G401 (cell line): ENCODE measurements at places on chromosomes 1 and 21.
A peak's percentile ranks its signal among the peaks of the same experiment; 100 is the strongest.

- DNase-seq, result no peak
These were observed 15.2 kb downstream of the ITPKB start for GRCh38 chr1:226723657-226724532.

- no peak for DNase-seq
These were observed 4.1 kb downstream of the SH3BP5L start for GRCh38 chr1:248821641-248822040.

DNA sequence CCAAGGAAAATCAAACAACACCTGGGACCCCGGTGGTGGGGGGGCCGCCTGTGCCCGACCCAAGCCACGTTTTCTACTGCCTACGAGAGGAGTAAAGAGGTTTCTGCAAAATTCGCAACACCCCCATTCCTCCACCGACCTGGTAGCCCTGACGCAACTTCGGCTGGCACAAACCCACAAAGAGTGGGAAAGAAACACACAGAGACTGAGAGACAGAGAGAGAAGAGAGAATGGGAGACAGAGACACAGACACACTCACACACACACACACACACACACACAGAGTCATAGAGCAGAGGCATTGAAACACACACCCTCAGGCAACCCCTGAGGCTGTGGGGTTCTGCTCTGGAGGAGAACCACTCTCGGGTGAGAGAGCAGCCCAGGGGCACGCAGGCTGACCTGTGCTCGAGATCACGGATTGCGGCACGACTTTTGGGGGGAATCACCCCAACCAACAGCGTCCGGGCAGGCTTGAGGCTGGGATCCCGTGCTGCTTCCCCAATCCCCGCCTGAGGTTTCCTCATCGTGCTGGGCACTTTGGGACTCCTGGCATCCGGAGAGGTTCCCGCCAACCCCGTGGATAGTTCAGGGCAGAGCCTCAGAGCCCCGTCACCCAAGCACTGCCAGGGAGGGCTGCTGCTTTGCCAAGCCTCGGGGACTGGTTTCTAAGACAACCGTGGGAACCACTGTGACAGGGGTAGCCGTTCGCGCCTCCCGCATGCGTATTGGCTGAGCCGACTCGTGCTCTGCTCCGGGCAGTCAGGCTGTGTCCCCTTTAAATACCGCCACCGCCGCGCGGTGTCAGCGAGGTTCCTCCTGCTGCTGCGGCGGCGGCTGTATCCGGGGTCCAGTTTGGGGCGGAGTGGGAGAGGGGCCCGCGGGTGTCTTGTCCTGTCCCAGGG lies 682.4 kb upstream of the TPTE start:
- no peak for DNase-seq

DNA sequence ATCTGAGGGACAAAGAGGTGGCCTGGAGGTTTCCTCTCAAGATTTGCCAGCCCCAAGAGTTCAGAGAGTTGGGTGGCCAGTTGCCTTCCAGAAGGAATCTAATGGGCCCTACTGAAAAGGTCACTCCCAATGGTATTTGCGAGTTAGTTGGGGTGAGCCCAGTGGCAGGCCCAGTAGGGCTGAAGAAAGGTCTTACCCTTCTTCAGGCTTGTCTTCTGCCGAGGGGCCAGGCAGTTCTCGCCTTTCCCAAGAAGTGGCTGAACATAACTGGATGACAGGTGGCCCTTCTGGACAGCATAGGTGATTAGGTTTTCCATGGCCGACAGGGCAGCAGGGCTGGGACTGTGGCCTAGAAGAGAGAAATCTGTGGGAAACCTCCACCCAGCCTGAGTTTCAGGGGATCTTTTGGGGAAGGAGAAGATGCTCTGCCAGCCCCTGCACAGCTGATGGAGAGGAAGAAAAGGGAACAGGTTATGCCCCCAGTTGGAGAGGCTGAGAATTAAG lies 7.2 kb downstream of the PGLYRP4 start:
- no peak for DNase-seq

GRCh38 chr1:75132812-75133619 lies 1.2 kb upstream of the LHX8 start:
- no peak for DNase-seq

GRCh38 chr1:167955915-167956314 lies 19.0 kb upstream of the MPC2 start:
- DNase-seq, result no peak

- DNase-seq, result no peak
These were observed 63.2 kb downstream of the WNT9A start for GRCh38 chr1:227884370-227885134.

GRCh38 chr21:45135122-45135521 lies 60.7 kb downstream of the ADARB1 start:
- peak; percentile 48 for DNase-seq

DNA sequence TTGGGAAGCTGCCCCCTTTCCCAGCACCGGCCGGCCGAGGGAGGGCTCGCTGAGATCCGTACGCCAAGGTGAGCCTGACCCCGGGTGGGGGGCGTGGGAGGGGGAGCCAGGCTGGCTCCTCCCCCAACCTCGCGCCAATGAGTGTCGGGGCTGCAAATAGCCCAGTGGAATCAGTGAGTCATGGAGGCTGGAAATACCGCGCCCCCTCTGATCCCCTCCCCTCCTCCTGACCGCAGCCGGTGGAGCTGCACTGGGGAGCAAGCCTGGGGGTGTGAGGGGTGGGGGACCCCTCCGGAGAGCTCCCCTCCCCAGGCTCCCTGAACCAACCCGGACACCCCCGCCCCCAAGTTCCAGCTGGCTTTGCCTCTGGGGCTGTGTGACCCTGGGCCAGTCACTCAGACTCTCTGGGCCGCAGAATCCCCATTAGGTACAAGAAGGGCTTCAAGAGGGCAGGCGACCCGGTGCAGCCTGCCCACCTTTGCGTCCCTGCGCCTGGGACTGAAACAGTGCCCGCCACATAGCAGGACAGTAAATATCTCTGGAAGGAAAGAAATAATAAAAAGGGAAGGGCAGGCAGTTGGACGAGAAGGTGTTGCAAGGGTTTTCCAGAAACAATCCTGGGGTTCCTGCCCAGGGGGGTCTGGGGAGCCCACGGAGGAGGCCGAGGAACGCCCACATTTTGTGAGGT lies 4.5 kb downstream of the HSPB7 start:
- peak; percentile 20 for DNase-seq

GRCh38 chr1:30145723-30146303 lies 577.6 kb downstream of the MATN1 start:
- no peak for DNase-seq

DNA sequence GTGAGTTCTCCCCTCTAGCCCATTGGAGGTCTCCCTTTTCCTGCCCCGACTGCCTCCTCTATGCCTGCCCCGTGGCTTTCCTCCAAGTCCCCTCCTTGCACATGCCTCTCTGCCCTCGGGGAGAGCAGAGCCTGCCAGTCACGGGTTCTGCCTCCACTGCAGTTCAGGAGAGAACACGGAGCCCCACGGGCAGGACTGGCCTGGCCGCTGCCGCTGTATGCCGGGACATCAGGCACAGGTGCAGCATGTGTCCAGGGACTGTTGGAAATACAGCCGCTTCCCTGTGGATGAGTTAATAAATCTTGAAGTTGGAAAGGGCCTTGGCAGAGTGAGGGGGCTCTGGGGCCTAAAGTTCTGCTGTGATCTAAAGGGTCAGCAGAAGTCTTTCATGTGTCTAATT lies 676.6 kb downstream of the MATN1 start:
- DNase-seq, result no peak

DNA sequence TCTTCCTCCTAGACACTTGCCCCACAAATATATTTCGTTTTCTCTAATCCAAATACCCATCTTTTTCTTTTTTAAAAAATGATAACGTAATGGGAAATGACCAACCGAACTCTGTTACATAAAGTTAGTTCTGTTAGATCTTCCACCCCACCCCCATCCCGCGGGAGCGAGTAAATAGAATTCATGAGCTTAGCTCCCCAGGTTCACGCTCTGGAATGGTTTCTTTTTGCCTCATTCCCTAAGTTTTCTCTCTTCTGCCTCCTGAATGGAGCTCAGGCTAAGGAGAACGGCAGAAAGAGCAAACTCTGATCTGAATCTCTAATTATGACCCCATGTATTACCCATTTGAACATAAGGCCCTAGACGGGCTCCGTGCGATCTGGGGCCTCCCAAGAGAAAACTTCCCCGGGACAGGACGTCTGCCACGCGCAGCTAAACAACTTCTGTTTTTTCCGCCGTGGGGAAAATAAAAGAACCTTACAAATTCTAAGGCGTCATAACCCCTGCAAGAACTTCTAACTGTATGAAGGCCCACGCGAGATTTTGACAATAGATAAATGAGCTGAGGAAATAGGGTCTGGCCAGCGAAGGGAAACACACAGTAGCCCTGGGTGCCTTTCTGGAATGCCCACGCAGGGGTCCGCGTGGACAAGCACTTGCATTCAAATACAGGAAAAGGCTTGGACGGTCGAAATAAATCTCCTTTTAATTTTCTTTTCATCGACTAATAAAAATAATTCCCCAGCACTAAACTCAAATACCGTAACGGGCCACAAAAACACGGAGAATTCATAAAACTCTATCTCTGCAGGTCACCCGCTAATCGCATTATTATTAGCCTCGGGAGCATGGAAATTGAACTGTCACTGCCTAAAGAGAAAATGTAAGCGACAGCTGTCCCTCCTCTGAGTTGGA lies 2.2 kb downstream of the TBX15 start:
- no peak for DNase-seq

DNA sequence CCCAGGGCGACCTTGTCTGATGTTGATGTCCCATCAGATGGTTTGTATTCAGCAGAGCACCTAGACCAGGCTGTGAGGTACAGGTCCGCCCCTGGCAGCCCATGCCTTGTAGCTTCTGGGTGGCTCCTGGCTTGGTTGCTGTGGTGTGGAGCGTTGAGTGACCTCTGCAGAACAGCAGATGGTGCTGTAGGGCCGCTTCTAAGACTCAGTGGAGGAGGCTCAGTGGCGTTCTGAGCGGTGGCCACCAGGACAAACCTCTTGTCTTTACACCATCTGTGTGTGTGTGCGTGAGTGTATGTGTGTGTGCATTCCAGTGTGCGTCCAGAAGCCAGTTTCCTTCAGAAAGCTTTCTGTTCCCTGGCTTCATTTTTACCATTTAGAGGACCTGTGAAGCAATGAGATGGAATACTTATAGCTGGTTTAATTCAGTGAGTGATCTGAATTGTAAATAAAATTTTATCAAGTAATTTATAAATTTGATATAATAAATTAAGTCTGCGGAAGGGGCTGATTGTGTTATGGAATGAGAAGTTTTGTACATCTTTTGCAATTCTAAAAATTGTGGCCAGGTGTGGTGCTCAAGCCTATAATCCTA lies 66.1 kb downstream of the ADARB1 start:
- DNase-seq, result peak; percentile 92

DNA sequence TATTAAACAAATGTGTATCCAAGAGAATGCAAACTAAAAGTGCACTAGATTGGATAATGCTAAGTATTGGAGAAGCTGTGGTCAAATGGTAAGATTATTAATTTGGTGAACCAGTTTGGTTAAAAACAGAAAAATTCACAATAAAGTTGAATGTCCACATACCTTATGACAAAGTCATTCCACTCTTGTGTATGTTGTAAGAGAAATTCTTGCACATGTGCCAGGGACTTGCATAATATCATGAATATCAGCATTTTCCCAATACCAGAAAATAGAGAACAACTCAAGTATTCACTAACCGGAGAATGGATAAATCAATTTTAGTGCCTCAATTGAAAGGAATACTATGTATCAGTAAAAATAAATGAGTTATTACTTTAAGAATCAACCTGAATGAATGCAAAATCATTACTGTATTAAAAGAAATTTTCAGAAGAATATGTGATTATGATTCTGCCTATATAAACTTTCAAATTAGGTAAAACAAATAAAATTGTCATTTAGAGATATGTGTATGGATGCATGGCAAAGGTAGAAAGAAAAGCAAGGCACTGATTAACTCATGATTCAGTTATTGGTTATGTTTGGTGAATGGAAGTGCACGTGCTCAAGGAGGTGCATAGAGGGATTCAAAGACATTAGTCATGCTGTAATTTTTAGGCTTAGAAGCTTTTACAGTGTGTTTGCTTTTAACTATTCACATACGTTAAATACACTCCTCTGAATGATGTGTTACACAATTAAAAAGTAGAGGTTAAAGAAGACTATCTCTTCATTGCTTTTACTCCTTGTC lies 217.4 kb upstream of the KCNK2 start:
- no peak for DNase-seq

DNA sequence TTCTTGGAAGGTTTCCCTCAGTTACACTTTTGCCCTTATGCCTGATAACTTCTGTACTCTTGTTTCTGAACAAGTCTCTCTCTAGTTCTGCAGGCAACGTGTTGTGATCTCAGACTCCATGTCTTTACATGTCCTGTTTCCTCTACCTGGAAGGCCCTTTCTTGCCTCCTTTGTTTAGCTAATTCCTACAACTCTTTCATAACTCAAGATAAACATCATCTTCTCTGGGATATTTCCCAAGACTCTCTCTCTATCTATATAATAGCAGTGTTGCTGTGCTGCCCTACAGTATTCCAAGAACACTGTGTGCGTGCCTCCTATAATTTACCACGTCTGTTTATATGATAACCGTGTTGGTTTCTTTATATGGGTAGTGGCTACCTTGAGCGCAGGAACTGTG lies 47.8 kb downstream of the CHRM3 start:
- DNase-seq, result no peak

GRCh38 chr1:47709872-47710231 lies 272.0 kb downstream of the FOXD2 start:
- peak; percentile 30 for DNase-seq

- no peak for DNase-seq
These were observed 52.0 kb upstream of the ARHGEF16 start for GRCh38 chr1:3402258-3403010.

DNA sequence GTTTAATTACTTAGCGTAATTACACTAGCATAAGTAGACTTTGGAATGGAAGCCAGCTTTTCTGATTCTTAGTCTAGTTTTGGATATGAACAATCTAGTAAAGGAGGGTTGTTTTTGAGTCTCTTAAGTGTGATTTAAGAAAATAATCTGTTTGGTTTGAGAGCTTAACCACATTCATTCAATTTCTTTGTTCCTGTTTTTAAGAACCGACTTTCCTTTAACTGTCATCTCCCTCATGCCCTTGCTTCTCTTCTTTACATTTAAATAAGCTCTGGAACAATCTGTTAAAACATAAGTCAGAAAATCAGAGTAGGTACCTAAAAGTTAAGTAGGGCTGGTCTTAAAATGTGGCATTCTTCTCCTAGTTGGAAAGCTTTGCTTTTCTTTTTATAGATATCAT lies 27.7 kb downstream of the CDC42 start:
- no peak for DNase-seq

DNA sequence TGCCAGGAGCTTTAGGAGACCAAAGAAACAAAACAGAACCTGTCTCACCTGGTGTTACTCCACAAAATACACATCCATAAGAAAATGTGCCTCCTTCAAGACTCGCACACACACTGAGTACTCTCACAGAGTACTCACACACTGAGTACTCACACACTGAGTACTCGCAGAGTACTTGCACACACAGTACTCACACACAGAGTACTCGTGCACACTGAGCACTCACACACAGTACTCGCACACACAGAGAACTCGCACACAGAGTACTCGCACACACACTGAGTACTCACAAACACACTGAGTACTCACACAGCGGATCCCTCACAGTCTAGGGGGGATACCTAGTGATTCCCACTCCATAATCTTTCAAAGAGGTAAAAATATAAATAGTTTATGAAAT lies 40.3 kb downstream of the PCSK9 start:
- DNase-seq, result no peak

- peak; percentile 83 for DNase-seq
These were observed at the start of gene CHRNB2 for GRCh38 chr1:154567386-154568156. Gene CHRNB2 (plus strand): TSS chr1:154567778. CDS start chr1:154568045, 267 bp downstream.

GRCh38 chr1:210496063-210496462 lies 167.4 kb downstream of the HHAT start:
- DNase-seq, result no peak

GRCh38 chr21:26719750-26720149 lies 125.5 kb downstream of the ADAMTS1 start:
- DNase-seq, result peak; percentile 93

- peak; percentile 12 for DNase-seq
These were observed 6.2 kb downstream of the TGFBR3 start for GRCh38 chr1:91879733-91880132.
